ENCODE measurements at places on chromosomes 2 and 18. TPM values are rescaled to one million over a fixed set of nuclear protein-coding genes. Genes with fewer than 3 reads are reported as not detected.

AQP12A gene
- total RNA-seq: not detected

DUSP2 gene
- total RNA-seq: 298 TPM

KDSR gene
- total RNA-seq: 66.7 TPM

PAX3 gene
- total RNA-seq: not detected

LRP2 gene
- 0.17 TPM for total RNA-seq

PLCL1 gene
- total RNA-seq: 0.17 TPM

UGT1A6 gene
- total RNA-seq: not detected

FOXD4L1 gene
- total RNA-seq: 0.17 TPM

ST6GAL2 gene
- total RNA-seq: not detected

KCNIP3 gene
- not detected for total RNA-seq

C2orf81 gene
- total RNA-seq: 3.8 TPM

CHST9 gene
- total RNA-seq: not detected

EPC2 gene
- total RNA-seq: 22.7 TPM

SRD5A2 gene
- not detected for total RNA-seq

SLC9A2 gene
- total RNA-seq: not detected
